Endothelial cell (in vitro differentiated cells): ENCODE measurements at places on chromosomes 6 and 20. TPM values are rescaled to one million over a fixed set of nuclear protein-coding genes. Genes with fewer than 3 reads are reported as not detected.

GRCh38 chr6:68874747-68875146 lies 239.7 kb downstream of the ADGRB3 start:
- H3K27me3 ChIP-seq: no peaks in the 10 kb centered on the region
- no peak overlapping the region for H3K4me3 ChIP-seq
- H3K36me3 ChIP-seq: no peaks in the 10 kb centered on the region
- DNase-seq: no peak
- H3K4me1 ChIP-seq: no peaks in the 10 kb centered on the region
- no peak overlapping the region for H3K27ac ChIP-seq

DNA sequence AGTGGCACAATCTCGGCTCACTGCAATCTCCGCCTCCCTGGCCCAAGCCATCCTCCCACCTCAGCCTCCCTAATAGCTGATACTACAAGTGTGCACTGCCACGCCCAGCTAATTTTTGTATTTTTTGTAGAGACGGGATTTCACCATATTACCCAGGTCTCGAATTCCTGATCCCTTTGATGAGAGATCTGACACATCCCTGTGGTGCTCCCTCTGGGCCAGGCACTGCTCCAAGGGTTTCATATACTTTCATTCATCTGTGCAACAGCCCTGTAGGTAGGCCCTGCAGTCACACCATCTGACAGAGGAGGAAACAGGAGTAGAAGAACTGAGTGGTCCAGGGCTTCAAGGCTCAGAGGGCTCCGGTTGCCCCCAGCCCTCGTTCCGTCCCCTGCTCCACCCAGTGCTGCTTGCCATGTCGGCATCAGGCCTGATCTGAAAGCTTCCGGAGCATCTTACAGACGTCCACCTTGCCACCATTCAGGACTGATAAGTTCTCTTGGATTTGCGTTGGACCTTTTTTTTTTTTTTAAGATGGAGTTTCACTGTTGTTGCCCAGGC lies 3.3 kb downstream of the ZGPAT start:
- H3K36me3 ChIP-seq: peaks cover 39% of the 10 kb centered on the region
- H3K4me1 ChIP-seq: peaks cover 15% of the 10 kb centered on the region
- no peak for DNase-seq
- no peak overlapping the region for H3K27ac ChIP-seq
- H3K27me3 ChIP-seq: peaks cover 7% of the 10 kb centered on the region

GRCh38 chr6:111725446-111726112 lies 119.9 kb upstream of the TRAF3IP2 start:
- H3K27ac ChIP-seq: peak overlapping the region; percentile 30
- H3K27me3 ChIP-seq: peaks cover 14% of the 10 kb centered on the region
- peaks cover 55% of the 10 kb centered on the region for H3K4me1 ChIP-seq
- H3K36me3 ChIP-seq: peaks cover 18% of the 10 kb centered on the region

DNA sequence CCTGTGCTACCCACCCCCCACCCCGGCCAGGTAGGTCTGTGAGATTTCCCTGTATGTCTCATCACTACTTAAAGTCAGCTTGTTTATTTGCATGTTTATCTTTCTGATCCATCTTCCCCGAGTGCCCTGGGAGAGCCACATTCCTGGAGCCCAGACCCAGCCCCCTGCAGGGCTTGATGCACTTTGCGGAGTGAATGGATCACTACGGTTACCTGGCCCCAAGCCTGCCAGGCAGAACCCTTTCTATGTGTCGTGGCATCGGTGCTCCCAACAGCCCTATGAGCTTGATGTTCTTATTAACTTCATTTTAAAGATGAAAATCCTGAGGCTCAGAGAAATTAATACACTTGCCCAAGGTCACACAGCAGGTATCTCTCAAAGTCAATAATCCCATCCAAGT lies 13.6 kb upstream of the SLCO4A1 start:
- no peak overlapping the region for H3K27ac ChIP-seq
- peaks cover 2% of the 10 kb centered on the region for H3K27me3 ChIP-seq
- H3K4me1 ChIP-seq: peaks cover 13% of the 10 kb centered on the region
- no peak overlapping the region for H3K4me3 ChIP-seq
- no peak for DNase-seq

DNA sequence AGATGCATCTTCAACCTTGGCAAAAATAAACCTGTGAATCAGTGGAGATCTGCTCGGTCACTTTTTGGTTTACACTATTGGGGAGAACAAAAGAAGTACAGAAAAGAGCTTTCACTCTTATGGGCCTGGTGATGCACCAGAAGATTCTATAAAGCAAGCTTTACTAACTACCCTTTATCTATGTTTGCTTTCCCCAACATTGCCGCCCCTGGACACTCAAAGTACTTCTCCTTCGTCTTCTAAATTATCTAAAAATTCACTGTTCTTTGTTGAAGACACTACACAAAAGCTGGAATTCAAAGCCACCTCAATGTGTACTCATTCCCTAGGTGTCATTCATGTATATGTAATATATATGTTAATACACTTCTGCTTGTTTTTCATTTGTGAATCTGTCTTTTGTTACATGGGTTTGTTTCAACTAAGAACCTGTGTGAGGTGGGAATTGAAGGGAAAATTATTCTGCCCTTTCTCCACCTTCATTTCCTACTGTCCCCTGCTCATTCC lies 97.9 kb upstream of the BTN3A2 start:
- H3K36me3 ChIP-seq: no peaks in the 10 kb centered on the region
- no peak overlapping the region for H3K4me3 ChIP-seq

DNA sequence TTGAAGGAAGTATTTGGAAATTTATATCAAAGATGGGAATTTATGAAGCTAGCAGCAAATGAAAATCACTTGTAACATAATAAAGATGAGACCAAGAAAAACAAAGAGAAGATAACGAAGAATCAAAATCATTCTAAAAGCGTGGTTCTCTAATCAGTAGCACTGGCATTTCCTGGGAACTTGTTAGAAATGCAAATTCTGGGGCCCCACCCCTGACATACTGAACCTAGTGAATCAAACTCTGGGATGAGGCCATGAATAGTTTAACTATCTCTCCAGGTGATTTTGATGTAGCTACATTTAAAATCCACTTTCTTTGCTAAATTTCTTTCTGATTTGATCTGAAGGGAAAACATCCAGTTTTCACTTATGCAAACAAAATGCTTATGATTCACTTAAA lies 1075.6 kb downstream of the HACE1 start:
- no peak for DNase-seq
- peaks cover 3% of the 10 kb centered on the region for H3K27me3 ChIP-seq
- no peak overlapping the region for H3K27ac ChIP-seq
- H3K36me3 ChIP-seq: no peaks in the 10 kb centered on the region
- no peak overlapping the region for H3K4me3 ChIP-seq

DNA sequence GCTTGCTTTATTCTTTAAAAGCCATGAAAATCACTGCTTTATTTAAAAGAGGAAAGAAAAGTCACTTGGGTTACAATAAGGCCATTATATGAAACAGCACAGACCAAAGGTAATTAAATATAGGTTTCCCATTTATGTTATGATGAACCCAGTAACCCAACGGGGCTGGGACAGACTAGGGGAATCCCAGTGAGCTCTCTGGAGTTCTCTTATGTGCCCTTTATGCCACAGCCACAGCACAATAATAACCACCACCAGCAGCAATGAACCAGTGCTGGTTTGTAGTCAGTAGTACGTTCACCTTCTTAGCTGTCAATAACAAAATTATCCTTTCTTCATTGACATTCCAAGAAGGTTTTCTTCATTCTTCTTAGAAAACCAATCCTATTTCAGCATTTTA lies 87.4 kb downstream of the KIF13A start:
- peaks cover 4% of the 10 kb centered on the region for H3K27me3 ChIP-seq
- H3K4me3 ChIP-seq: no peak overlapping the region
- peaks cover 36% of the 10 kb centered on the region for H3K36me3 ChIP-seq

DNA sequence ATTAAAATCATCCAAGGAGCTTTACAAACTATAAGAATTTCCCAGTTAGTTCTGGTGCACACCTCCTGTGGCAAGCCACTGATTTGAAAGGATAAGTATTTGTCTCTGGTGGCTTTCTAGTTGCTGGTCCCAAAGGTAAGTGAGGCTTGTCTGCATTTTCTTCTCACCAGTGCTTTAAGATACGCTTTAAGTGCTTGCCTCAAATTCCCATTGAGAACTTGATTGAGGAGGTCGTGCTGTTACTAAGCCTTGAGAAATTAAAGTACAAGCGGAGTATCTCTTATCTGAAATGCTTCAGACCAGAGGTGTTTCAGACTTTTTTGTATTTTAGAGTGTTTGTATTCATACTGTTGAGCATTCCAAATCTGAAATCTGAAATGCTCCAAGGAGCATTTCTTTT lies 29.9 kb upstream of the MYO6 start:
- no peaks in the 10 kb centered on the region for H3K27me3 ChIP-seq
- H3K27ac ChIP-seq: no peak overlapping the region
- no peak overlapping the region for H3K4me3 ChIP-seq
- no peak for DNase-seq
- no peaks in the 10 kb centered on the region for H3K36me3 ChIP-seq

GRCh38 chr6:136539967-136540652 lies 10.1 kb downstream of the MAP7 start:
- no peaks in the 10 kb centered on the region for H3K4me1 ChIP-seq
- H3K27ac ChIP-seq: no peak overlapping the region
- no peak overlapping the region for H3K4me3 ChIP-seq
- H3K36me3 ChIP-seq: no peaks in the 10 kb centered on the region

DNA sequence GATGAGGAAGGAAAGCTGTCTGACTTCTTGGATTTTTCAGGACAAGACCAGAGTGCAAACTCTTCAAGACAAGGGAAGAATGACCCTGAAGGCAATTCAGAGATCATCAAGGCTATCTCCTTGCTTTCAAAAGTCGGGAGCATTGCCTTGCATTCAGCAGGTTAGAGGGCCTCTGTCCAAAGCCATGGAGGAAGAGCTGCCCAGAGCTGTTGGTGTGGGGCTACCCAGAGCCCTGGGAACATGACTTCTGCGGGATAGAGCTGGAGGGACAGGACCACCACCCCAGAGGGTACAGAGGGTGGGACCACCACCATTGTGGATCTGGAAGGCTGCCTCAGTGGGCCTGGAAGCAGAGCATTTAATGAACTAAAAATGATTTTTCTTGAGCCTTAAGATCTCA lies 5.2 kb upstream of the SRXN1 start:
- H3K27me3 ChIP-seq: peaks cover 17% of the 10 kb centered on the region
- DNase-seq: no peak
- no peak overlapping the region for H3K4me3 ChIP-seq
- peaks cover 8% of the 10 kb centered on the region for H3K36me3 ChIP-seq
- peaks cover 36% of the 10 kb centered on the region for H3K4me1 ChIP-seq

DNA sequence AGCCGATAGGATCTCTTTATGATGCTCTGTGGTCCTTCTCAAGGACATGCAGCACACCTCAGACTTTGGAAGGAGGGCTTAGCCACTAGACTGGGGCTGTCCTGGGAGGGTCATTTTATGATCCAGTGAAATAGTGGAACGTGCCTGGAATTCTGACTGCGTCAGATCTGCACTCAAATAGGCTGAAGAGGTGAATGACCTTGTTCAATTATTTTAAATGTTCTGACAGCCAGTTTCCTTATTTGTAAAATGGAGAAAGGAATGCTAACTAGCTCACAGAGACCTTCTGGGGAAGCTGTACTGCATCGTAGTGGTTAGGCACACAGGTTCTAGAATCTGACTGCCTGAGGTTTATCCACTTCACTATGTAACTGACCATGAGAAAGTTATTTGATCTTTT lies 587.5 kb downstream of the MAFB start:
- H3K27ac ChIP-seq: no peak overlapping the region
- H3K4me3 ChIP-seq: no peak overlapping the region
- no peaks in the 10 kb centered on the region for H3K4me1 ChIP-seq
- no peaks in the 10 kb centered on the region for H3K27me3 ChIP-seq
- no peak for DNase-seq

GRCh38 chr6:26501482-26501986 lies 1.4 kb downstream of the BTN1A1 start:
- peak; percentile 30 for DNase-seq
- no peak overlapping the region for H3K27ac ChIP-seq
- no peak overlapping the region for H3K4me3 ChIP-seq
- H3K27me3 ChIP-seq: peaks cover 8% of the 10 kb centered on the region
- no peaks in the 10 kb centered on the region for H3K36me3 ChIP-seq

- no peaks in the 10 kb centered on the region for H3K4me1 ChIP-seq
- H3K27ac ChIP-seq: no peak within 1 kb of the TSS
- DNase-seq: no peak
- peaks cover 5% of the 10 kb centered on the region for H3K27me3 ChIP-seq
- no peak within 1 kb of the TSS for H3K4me3 ChIP-seq
Measured at GRCh38 chr20:17699931-17700351, at the start of gene BANF2. BANF2 (plus strand) TSS chr20:17699966; CDS start chr20:17725026, 25,060 bp downstream.

GRCh38 chr20:24965065-24965919 lies 16.2 kb downstream of the CST7 start:
- peaks cover 37% of the 10 kb centered on the region for H3K36me3 ChIP-seq
- no peak overlapping the region for H3K4me3 ChIP-seq
- no peaks in the 10 kb centered on the region for H3K27me3 ChIP-seq
- no peak for DNase-seq
- no peaks in the 10 kb centered on the region for H3K4me1 ChIP-seq
- no peak overlapping the region for H3K27ac ChIP-seq

DNA sequence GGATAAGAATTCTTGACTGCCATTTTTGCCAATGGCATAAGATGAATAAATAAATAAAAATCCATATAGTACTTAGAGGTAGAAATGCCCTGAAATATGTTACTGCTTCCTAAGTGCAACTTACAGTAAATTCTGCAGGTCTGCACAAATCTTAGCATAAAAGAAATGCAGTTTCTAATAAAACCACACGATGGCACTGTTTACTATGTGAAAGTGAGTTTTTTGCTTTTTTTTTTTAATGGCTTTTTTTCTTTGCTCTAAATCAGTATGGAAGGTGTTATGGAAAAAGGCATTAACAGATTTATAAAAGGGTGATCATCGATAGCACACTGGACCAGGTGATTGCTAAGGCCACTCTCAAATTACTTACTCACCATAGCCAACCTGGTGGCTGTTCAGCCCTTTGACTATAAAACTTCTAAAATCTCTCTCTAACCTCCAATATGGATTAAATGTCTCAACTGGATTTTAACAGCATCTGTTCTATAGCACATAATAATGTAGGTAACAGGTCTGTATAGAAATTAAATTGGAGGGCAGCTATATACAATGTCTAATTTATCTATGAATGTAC lies 45.8 kb downstream of the AHI1 start:
- no peaks in the 10 kb centered on the region for H3K4me1 ChIP-seq
- DNase-seq: no peak
- no peak overlapping the region for H3K27ac ChIP-seq
- H3K4me3 ChIP-seq: no peak overlapping the region
- H3K36me3 ChIP-seq: no peaks in the 10 kb centered on the region

- no peaks in the 10 kb centered on the region for H3K36me3 ChIP-seq
- H3K27me3 ChIP-seq: no peaks in the 10 kb centered on the region
- no peak overlapping the region for H3K4me3 ChIP-seq
- no peak for DNase-seq
Measured at GRCh38 chr6:139296927-139297326, 5.1 kb upstream of the TXLNB start.

The CD93 gene
- 139 TPM for total RNA-seq

The IMPG1 gene
- total RNA-seq: not detected

The PNLDC1 gene
- total RNA-seq: not detected

The RRAGD gene
- 9.8 TPM for total RNA-seq

The DPPA5 gene
- total RNA-seq: not detected

The TPX2 gene
- 27.2 TPM for total RNA-seq

The CLPSL1 gene
- not detected for total RNA-seq

The MATN4 gene
- total RNA-seq: not detected

The ARG1 gene
- total RNA-seq: not detected

The CFAP61 gene
- not detected for total RNA-seq
